ENCODE measurements at places on chromosomes 1 and 21.

GRCh38 chr1:14486401-14487201, 111.9 kb upstream of the KAZN start:
- DNase-seq = no peak

DNA sequence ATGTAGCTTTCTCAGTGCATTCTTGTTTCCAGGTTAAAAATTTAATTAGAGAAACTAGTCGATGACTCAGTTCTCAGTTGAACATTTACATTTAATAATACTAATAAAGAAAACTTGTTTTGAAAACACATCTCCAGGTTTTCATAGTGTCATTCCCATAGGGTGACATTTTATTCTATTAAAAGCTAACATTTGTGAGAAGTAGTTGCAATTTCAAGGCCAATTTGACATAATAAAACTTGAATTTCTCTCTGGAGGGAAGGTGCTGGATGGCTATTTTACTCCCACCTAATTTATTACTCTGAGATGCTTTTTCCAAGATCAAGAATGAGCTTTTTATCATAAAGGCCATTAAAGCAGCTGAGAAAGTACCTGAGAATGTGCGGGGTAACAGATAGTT, 16.6 kb downstream of the HUNK start:
- no peak for DNase-seq

DNA sequence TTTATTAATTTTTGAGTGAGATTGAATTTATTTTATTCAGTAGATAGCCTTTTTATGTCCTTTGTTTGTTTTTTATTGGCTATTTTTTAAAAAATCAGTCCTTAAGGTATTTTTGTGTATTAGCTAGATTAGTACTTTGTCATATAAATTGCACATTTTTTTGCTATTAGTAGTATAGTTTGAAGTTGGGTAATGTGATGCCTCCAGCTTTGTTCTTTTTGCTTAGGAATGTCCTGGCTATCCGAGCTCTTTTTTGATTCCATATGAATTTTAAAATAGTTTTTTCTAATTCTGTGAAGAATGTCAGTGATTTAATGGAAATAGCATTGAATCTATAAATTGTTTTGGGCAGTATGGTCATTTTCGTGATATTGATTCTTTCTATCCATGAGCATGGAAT, 80.4 kb downstream of the MAN1A2 start:
- DNase-seq = no peak

DNA sequence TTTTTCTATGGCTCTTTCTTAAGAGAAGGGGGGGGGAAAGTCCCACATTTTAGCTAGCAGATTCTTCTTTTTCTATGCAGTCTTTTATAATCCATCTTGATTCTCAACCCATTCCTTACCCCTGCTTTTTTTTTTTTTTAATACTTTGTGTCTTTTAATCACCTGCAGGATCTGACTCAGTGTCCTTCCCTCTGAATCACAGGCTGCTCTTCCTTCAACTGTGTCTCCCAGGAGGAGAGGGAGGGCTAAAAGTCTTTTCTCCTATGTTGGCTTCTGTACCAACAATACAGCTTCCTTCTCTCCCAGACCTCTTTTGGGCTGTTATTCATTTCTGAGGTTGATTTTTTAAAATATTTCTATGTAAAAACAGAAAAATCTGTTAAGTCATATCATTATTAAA, 686.2 kb downstream of the ADGRL2 start:
- DNase-seq = no peak

DNA sequence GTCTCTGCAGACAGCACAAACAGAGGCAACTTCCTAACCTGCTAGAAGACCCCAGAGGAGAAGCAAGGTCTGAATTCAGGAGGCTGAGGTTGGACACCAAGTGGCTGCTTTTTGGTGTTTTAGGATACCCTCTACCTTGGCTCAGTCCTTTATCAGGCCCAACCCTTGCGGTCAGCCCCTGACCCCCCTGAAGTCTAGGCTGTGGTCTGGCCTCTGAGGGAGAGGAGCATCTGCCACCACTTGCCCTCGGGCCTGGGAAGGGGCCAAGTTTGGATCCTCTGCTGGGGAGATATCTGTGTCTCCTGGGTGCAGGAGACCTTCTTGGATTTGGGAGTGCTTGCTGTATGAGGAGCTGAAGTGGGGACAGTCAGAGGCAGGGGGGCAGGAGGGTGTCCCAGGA, 21.0 kb downstream of the EDN2 start:
- DNase-seq = no peak

GRCh38 chr1:180528868-180529470, 26.6 kb upstream of the ACBD6 start:
- no peak for DNase-seq

- peak; percentile 72 for DNase-seq
Measured at GRCh38 chr1:226691247-226691646, 47.8 kb downstream of the ITPKB start.

DNA sequence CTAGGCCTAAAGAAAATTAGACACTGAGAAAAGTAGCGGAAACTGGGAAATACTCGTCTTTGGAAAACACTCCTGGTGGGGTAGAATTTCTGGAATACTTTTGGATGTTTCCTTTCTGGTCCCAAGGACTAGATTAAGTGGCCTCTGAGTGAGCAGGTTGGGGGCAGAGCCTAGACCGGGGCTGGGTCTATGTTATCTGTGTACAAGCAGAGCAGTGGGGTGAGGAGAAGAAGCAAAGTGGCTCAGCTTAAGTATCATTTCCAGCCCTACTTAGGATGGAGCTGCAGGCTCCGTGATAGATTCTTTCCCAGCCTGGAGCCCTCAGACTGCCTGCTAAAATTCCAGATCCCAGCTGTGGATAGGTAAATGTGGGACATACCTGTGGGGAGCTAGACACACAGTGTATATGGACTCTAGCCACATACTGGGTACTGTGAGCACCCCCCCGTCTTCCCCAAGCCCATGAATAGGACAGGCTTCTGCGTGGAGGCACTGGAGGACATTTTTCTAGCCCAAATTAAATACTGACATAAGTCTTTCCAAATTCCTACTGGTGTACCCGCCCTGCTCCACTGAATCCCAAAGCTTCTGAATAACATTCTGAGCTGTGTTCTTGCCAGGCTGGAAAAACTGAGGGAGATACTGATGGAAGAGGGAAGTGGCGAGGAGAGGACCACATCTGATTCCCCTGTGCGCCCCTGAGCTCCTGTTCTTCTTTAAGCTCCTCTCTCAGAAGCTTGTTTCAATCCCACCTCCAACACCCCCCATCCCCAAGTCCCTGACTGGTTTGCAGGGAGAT, 6.8 kb downstream of the FMOD start:
- DNase-seq = no peak

DNA sequence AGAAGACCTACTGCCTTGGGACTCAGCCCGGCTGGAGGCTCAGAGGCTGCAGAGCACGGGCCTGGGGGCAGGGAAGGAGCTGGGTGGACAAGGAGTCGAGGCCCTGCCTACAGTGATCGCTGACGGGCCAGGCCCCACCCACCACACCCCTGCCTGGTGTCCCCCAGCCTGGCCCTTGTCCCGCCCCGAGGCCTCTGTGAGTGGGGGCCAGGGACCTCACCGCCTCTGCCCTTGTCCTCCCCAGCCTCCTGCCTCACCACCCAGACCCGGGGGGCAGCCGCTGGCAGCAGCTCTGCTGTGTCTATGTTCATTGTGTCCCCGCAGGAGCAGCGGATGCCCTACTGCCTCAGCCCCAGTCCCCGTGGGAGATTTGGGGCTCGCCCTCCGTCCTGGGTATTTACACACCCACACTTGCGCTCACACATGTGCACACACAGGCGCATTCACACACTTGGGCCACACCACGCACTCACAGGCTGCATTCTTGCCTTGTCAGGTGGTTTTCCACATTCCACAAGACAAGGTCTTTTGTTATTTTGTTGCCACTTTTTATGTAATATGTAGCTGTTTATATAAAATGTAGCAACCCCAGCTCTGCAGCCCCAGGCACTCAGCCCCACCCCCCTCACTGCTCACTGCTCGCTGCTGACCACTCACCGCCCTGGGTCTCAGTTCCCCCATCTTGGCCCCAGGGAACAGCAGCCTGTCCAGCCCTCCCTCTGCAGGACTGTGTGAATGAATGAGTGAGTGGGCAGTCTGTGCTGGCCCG, 7.3 kb downstream of the PFKL start:
- no peak for DNase-seq

- no peak for DNase-seq
Measured at GRCh38 chr1:71640998-71641397, 560.2 kb upstream of the ZRANB2 start.

DNA sequence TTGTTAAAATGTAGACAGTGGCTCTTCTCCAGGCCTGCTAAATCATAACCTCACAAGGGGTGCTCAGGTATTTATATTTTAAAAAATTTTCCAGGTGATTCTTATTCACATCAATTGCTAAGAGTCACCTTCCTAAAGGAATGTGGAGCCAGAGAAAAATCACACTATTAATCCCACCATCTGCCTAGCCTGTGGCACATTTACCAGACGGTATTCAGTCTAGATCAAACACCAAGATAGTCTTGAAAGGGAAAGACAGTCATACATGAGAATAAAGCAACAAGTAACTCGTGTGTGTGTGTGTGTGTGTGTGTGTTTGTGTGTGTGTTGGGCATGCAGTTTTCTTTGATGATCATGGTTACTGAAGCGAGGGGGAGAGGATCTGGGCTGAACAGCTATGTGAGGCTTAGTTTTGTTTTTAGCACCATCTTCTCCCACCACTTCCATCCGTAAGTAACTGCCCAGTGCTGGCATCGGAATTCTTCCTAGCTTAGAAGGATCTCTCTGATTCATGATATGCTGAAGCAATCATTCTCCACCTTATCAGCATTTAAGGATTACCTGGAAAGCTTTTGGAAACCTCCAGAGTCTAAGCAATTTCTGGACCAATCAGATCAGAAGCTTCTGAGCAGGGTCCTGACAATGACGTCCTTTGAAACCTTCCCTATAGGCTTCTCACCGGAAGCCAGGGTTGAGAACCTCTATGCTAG, 2.4 kb upstream of the DPT start:
- DNase-seq = no peak

GRCh38 chr1:69246109-69246508, 321.6 kb upstream of the LRRC7 start:
- DNase-seq = no peak

DNA sequence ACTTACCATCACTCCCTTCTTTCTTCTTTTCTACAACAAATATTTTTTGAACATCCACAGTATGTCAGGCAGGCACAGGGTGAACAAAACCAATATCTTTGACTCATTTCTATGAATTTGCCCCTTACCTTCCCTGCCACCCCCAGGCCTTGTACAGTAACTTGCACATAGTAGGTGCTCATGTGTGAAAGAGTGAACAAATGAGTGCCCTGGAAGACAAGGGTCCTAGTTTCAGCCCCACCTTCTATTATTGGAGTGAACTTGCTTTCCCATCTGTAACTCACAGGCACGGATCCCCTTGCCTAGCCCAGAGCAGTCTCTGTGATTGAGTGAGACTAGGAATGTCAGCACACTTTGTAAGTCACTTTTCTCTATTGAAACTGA, 12.8 kb downstream of the ZDHHC18 start:
- DNase-seq = no peak

- no peak for DNase-seq
Measured at GRCh38 chr1:226735576-226735975, 3.5 kb downstream of the ITPKB start.

DNA sequence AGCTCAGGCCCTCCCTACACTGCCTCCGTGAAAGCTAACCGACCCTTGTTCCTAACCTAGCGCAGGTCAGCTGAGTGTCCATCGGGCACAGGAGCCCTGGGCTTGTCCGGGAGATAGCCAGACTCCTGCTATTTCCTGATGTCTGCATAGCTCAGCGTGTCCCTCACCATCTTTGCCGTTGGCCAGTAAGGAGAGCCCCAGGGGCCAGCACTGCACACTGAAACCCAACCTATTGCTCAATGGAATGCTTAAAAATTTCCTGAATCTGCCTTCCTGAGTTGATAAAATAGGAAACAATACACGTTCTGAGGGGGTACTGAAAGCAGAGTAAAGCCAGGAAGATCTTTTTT, 2.2 kb downstream of the RUNX1 start:
- DNase-seq = no peak

- DNase-seq = no peak
Measured at GRCh38 chr1:222068937-222069336, 327.0 kb upstream of the DUSP10 start.

DNA sequence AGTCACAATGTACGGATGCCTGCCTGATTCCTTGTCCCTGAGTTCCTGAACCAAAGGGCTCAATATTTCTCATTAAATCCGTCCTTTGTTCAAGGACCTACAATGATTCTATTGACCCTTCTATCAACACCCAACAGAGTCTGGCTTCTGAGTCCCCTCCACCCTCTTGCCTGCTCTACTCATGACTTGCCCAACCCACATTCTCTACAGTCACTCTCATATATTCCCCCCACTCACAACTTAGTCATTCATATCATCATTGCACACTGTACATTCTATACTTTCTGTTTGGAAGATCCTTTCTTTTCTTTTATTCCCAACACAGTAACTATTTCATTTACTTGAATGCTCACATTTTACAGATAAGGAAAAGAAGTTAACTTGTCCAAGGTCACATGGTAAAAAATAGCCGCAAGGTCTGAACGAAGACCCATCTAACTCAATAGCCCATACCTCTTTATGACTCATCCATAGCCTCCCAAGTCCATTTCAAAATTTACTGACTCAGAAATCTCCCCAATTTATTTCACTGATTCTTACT, 3.6 kb downstream of the OTUD7B start:
- no peak for DNase-seq

DNA sequence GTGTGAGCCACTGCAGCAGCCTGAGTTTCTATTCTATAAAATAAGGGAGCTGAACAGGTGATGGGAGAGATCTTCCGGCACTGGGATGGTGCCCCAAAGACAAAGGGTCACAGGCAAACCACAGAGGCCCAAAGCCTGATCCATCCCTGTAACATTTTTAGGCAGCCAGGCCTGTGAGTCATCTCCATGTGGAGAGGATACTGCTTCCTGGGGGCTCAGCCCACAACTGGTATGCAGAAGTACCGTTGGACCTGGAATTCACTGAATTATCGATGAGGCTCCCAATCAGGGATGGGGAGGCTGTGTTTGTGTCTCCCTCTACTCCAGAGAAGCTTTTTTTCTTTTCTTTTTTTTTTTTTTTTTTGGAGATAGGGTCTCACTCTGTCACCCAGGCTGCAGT, 48.8 kb upstream of the WASF2 start:
- no peak for DNase-seq

DNA sequence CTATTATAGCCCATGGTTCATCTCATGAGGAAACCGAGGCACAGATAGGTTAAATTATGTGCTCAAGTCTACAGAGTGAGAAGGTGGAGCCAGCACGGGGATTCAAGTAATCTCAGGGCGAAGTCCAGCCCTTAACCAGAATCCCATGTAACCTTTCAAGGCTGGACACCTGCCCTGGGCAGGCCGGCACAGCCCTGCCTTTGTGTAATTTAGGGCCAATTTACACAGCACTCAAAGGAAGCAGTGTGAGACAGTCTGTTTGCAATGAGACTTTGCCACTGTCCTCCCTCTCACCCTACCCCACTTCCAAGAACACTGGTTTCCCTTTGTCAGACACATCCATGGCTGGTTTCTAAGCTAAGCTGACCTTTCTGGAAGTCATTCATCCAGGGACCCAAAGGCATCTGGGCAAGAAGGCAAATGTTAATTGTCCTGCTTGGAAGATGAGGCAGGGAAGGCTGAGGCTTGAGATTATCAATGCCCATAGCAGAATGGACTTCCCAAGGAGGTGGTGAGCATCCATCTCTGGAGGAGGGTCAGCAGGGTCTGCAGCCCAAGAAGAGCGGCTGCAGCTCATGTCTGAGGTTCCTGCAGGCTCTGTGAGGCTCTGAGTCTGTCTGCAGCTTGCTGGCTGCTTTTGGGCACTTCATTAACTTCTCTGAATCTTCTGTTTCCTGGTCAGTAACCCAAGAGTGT, 159.2 kb downstream of the TRABD2B start:
- DNase-seq = no peak
